ENCODE measurements at places on chromosomes 7 and 10.

GRCh38 chr10:5903563-5903962 is 13.5 kb downstream of the FBH1 start:
- DNase-seq, result no peak

DNA sequence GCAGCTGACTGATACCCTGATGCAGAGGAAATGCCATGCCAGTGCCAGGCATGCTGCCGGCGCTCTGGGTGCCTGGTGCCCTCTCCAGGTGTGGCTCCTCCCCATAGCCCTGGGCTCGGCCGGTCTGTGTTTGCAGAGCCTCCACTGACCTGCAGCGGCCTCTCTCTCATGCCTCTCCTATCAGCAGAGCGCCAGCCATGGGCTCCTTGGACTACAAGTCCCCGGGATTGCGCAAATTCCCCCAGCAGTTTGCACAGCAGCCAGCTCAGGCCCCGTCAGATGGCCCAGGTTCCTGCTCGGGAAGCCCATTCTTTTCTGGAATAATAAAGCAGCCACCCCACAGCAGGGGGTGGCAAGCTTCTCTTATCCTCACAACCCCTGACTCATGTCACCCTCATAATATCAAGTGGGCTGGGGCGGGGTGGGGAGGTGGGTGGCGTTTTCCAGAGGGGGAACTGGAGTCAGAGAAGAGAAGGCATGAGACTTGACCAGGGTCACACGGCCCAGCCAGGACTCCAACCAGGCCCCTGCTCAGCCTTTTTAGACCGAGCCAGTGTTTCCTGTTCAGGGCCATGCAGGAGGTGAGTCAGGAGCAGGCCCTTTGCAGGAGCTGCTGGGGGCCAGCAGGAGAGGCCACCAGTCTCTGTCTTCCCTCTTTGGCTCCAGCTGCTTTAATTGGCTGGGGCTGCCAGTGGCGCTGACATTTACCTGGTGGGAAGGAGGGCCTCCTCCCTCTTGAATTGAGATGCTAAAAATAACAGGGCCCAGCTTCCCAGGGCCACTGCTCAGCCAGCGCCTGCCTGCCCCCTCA is 58.6 kb downstream of the ZMIZ1 start:
- peak; percentile 77 for DNase-seq

DNA sequence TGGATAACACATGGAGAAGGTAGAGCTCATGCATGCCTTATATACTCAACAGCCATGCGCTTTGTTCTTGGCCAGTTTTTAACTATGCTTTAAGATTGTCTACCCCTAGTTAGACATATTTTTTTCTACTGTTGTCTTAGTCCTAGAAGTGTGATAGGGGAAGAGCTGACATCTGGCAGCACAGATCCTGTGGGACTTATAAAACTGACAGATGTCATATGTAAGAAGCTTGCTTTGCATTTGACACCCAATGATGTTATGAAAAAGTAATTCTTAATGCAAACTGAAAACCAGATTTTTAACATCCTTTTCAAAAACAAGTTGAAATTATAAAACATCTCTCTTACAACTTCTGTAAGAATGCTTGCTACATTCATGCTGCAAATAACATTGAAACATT is 715.9 kb upstream of the LRRN3 start:
- no peak for DNase-seq

DNA sequence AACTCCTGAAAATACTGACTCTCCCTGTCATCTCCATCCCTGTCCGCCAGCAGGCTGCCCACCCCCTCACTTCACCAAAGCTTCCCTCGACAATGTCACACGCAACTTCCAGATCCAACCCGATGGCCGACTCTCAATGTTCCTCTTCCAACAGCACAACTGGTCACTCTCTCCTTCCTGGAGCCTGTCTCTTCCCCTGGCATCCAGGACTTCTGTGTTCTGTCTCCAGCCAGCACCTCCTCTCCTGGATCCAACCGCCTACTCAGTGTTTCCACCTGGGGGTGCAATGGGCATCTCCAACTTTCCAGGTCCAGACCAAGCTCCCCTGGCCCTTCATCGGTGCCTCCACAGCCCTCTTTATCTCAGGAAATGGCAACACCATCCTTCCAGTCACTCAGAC is 8.6 kb downstream of the CPA5 start:
- no peak for DNase-seq

DNA sequence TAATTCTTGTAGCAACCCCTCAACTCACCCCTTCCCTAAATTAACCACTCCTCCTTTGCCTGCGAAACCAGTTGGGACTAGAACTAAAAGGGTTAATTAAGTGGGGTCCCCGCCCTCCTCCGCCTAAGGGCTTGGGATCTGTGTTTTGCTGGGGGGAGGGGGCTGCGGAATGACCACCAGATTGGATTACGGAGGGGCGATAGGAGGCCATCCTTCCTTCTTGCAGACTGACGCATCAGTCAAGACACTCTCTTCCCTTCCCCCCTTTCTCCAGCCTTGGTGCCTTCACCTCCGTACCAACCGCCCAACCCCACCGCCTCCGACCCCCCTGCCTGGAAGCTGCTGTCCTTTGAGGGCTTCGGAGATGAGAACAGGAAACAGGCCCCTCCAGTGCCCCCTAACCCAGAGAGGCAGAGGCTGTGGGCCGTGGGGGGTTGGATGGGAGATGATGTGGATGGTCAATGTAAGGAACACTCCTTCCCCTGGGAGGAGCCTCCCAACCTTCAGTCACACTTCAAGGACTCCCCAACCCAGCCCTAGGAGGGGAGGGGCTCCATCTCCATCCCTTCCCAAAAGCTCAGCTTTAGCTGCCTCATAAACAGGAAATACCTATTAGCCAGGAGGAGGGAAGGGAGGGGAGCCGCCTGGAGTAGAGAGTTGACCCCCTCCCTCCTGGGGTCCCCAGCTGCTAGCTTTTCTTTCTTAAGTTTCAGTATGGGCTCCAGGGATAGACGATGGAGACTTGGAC is 997 bp upstream of the LDB1 start:
- no peak for DNase-seq

DNA sequence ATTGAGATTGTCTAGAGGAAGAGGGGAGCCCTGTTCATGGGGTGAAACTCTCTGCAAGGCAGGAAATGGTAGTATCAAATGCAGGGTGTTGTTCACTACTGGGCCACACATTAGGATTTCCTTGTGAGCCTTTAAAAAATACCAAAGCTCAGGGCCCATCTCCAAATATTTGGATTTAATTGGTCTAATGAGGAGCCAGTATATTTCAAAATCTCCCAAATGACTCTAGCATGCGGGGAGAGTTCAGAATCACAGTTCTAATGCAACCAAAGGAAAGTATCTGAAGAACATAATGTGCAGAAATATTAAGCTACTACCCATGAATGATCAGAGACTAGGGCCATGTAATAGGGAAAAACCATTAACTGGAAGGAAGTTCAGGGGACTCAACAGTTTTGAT is 27.3 kb downstream of the JCAD start:
- DNase-seq, result no peak

DNA sequence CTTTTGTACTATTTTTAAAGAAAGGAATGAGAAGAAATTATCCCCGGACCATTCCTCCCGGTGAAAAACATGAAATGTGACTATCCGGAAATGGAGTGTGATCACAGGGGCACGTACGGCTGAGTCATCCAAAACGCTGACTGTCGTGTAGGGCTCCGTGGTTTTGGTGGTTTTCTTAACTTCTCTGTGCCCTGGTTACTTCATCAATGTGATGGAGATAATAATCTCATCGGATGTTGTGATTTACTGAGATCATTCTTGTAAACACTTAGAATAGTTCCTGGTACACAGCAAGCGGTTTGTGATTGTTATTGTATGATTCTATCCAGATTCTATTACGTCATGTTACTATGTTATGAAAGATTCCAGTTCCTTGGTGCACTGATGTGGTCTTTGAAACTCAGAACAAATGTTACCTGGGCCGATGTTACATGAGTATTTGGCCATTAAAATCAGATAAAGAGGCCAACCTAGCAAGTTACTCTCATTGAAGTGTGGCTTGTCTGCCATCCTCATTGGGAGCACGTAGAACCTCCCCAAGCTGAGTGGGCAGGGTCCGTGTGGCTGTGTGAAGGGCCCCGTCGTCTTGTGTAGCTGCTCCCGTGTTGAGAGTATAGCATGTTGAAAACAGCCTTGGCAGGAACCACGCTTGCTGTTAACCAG is 99.5 kb downstream of the CAMK1D start:
- peak; percentile 82 for DNase-seq

GRCh38 chr10:909831-910230 is 21.7 kb downstream of the LARP4B start:
- DNase-seq, result no peak
